Right renal cortex interstitium (tissue), 3 donors: ENCODE measurements at places on chromosomes 4 and X. TPM values are rescaled to one million over a fixed set of nuclear protein-coding genes. Genes with fewer than 3 reads are reported as not detected.

Gene DNAAF6
- 0.10 TPM for polyA plus RNA-seq

Gene C1GALT1C1
- 37.5 TPM for polyA plus RNA-seq

Gene ZCCHC18
- polyA plus RNA-seq: 4.2 TPM

GRCh38 chr4:16227462-16227868, 1.2 kb upstream of the TAPT1 start:
- no peak for DNase-seq

- no peak for DNase-seq
These were observed 1751.9 kb downstream of the ARAP2 start for GRCh38 chr4:34492414-34492813.
